Endodermal cell (in vitro differentiated cells): ENCODE measurements at places on chromosomes 5 and 9. TPM values are rescaled to one million over a fixed set of nuclear protein-coding genes. Genes with fewer than 3 reads are reported as not detected.

MPDZ gene
- total RNA-seq: 44.0 and 45.1 TPM in 2 replicates

CCL27 gene
- total RNA-seq: not detected in 2 replicates

TSSK1B gene
- 0.19 TPM in 1 of 3 replicates, not detected in the others for total RNA-seq

ADGRV1 gene
- 66.2 to 97.6 TPM (median 89.9 TPM) in 3 replicates for total RNA-seq

DAP gene
- 77.7 and 78.5 TPM in 2 replicates for total RNA-seq

IL13 gene
- not detected in 2 replicates for total RNA-seq

SEMA5A gene
- total RNA-seq: 30.5 and 46.8 TPM in 2 replicates

LIX1 gene
- total RNA-seq: 0.08 to 0.09 TPM in 2 of 3 replicates, not detected in the other

POU5F2 gene
- total RNA-seq: 0.43 and 0.84 TPM in 2 replicates

FOXD1 gene
- 0.29 to 17.1 TPM (median 0.61 TPM) in 3 replicates for total RNA-seq

BARHL1 gene
- not detected in 3 replicates for total RNA-seq

RLN1 gene
- total RNA-seq: 0.43 and 0.99 TPM in 2 replicates

GRCh38 chr5:15499528-15500324 is at the start of gene FBXL7:
TSS of gene FBXL7 (plus strand) at chr5:15500180.
- peak within 1 kb of the TSS; percentile 79 for H3K27ac ChIP-seq
- peak within 1 kb of the TSS; percentile 92 for H3K4me3 ChIP-seq

- H3K4me1 ChIP-seq: peaks cover 38% of the 10 kb centered on the region
- DNase-seq: no peak
- H3K4me3 ChIP-seq: no peak overlapping the region
- no peaks in the 10 kb centered on the region for H3K27me3 ChIP-seq
- H3K27ac ChIP-seq: peak overlapping the region; percentile 84
These were observed 88.7 kb upstream of the LRRTM2 start for GRCh38 chr5:138963763-138964371.

DNA sequence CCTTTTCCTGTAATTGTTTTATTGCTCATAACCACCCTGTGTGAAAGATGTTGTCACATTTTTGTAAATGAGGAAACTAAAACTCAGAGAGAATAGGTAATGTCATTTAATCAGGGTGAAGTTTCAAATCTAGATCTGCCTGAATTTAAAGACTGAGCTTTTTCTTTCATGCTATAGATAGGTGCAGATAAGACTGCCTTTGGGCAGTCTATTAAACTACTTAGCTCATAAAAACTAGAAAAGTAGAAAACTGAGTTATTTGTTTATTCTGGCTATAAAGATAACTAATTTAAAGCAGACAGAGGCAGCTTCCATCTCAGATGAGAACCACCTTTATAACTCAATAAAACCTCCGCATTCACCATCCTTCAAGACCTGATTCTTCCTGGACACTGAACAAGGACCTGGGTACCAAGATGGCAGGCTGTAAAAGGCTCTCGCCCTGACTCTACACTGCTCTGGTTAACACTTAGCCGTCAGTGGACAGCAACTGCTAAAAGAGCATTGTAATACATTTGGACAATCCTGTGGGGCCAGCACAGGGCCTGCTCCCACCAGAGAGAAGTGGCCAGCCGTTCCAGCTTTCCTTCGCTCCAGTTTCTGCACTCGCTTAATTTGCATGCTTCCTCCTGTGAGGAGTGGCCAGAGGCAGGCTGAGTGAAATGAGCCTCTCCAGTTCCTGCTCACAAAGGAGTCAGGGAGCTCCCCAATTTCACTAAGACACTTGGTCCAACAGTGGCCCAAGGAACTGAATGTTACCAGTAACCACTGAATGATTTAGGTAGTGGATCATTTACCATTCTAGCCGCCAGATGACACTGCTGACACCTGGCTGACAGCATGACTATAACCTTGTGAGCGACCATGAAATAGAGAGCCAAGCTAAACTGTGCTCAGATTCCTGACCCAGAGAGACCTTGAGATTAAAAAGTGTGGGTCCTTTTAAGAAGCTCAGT is 566.4 kb downstream of the EFNA5 start:
- peak; percentile 73 for DNase-seq
- no peak overlapping the region for H3K4me3 ChIP-seq
- no peaks in the 10 kb centered on the region for H3K27me3 ChIP-seq
- no peaks in the 10 kb centered on the region for H3K36me3 ChIP-seq

DNA sequence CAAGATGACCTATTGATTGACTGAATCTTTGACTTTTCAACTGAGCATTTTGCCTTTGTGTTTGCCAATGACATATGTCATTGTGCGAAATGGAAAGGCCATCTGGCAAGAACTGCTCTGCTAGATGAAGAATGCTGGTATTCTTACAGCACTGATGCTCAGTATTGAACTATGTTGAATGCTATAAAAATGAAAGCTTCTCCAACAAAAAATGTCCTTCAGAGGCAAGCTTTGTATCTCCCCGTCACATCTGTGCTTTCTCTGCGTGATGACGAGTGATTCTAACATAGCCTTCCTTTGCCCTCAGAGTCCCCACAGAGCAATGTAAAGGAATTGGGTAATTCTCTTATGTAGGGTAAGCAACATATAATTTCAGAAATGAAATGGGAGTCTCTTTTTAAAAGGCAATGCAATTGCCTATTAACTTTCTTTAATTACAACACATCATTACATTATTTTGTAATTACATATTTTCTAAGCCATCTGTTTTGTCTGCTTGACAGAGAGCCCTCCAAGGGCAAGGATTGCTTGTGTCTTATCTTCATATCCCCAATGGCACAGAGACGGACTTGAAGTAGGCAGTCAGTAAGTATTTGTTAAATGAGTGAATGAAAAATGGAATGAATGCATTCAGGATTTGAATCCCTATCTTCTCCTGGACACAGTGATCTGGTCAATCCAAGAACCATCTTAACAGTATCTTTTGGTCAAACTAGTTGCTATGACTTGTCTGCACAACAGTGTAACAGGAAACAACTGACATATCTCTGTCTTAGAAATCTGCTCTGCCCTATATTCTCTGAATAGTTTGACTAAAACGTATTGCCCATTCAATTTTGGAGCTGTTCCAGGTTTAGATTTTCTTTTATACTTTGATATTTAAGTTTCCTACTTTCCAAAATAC is 46.1 kb downstream of the ENC1 start:
- H3K27ac ChIP-seq: no peak overlapping the region
- H3K4me1 ChIP-seq: peaks cover 8% of the 10 kb centered on the region
- no peak for DNase-seq

DNA sequence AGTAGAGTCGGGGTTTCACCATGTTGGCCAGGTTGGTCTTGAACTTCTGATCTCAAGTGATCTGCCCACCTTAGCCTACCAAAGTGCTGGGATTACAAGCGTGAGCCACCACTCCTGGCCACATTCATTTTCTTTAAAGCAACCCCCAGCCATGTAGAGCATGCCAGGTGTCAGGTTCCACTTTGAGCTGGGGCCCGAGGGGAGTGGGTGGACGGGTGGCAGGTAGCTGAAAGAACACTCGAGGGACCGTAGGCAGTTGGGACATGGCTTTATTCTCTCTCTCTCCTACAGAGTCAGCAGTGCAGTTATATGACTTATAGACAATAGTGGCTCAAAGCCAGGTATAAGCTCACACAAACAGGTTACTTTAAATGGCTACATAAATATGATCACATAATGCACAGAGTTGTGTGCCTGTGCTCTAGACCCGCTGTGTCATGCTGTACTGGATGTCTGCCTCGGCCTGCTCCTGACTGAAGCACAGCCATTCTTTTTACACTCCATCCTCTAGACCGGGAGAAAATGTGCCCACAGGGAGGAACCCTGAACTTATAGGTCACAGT is 60.5 kb upstream of the FAM120A start:
- no peak overlapping the region for H3K4me3 ChIP-seq
- H3K27ac ChIP-seq: no peak overlapping the region
- H3K4me1 ChIP-seq: no peaks in the 10 kb centered on the region
- no peaks in the 10 kb centered on the region for H3K36me3 ChIP-seq
- no peak for DNase-seq

GRCh38 chr5:115611873-115612272 is 9.6 kb upstream of the TICAM2 start:
- H3K4me3 ChIP-seq: no peak overlapping the region
- no peak for DNase-seq
- H3K27me3 ChIP-seq: no peaks in the 10 kb centered on the region
- no peaks in the 10 kb centered on the region for H3K4me1 ChIP-seq

GRCh38 chr5:75663579-75664284 is 52.5 kb downstream of the ANKDD1B start:
- no peaks in the 10 kb centered on the region for H3K36me3 ChIP-seq
- no peak for DNase-seq
- no peaks in the 10 kb centered on the region for H3K27me3 ChIP-seq
- H3K4me3 ChIP-seq: no peak overlapping the region
- peaks cover 10% of the 10 kb centered on the region for H3K4me1 ChIP-seq

GRCh38 chr9:88741335-88741734 is 206.4 kb downstream of the NXNL2 start:
- H3K27ac ChIP-seq: no peak overlapping the region
- H3K36me3 ChIP-seq: no peaks in the 10 kb centered on the region
- peaks cover 15% of the 10 kb centered on the region for H3K4me1 ChIP-seq
- H3K4me3 ChIP-seq: no peak overlapping the region

- no peaks in the 10 kb centered on the region for H3K36me3 ChIP-seq
- DNase-seq: peak; percentile 75
- H3K27ac ChIP-seq: no peak within 1 kb of the TSS
- no peak within 1 kb of the TSS for H3K4me3 ChIP-seq
These were observed at the start of gene PCDHGA2 for GRCh38 chr5:141338538-141339306. TSS of gene PCDHGA2 (plus strand) at chr5:141338760.

DNA sequence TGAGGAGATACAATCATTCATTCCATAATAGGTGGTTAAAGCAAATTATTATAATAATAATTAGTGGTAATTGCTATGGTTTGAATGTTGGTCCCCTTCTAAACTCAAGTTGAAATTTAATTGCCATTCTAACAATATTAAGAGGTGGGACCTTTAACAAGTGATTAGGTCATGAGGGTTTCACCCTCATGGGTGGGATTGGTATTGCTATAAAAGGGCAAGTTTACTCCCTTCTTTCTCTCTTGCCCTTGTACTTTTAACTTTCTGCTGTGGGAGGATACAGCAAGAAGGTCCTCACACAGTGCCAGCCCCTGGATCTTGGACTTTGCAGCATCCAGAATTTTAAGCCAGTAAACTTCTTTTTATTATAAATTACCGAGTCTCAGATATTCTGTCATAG is 101.9 kb upstream of the PARP8 start:
- H3K27me3 ChIP-seq: no peaks in the 10 kb centered on the region
- no peaks in the 10 kb centered on the region for H3K4me1 ChIP-seq
- H3K27ac ChIP-seq: no peak overlapping the region
- H3K4me3 ChIP-seq: no peak overlapping the region
- no peak for DNase-seq
- H3K36me3 ChIP-seq: no peaks in the 10 kb centered on the region

GRCh38 chr5:43156388-43156787 is 35.6 kb upstream of the NIM1K start:
- no peak overlapping the region for H3K4me3 ChIP-seq
- no peak overlapping the region for H3K27ac ChIP-seq
- peaks cover 36% of the 10 kb centered on the region for H3K36me3 ChIP-seq
- no peaks in the 10 kb centered on the region for H3K27me3 ChIP-seq
- H3K4me1 ChIP-seq: peaks cover 2% of the 10 kb centered on the region
- DNase-seq: no peak

DNA sequence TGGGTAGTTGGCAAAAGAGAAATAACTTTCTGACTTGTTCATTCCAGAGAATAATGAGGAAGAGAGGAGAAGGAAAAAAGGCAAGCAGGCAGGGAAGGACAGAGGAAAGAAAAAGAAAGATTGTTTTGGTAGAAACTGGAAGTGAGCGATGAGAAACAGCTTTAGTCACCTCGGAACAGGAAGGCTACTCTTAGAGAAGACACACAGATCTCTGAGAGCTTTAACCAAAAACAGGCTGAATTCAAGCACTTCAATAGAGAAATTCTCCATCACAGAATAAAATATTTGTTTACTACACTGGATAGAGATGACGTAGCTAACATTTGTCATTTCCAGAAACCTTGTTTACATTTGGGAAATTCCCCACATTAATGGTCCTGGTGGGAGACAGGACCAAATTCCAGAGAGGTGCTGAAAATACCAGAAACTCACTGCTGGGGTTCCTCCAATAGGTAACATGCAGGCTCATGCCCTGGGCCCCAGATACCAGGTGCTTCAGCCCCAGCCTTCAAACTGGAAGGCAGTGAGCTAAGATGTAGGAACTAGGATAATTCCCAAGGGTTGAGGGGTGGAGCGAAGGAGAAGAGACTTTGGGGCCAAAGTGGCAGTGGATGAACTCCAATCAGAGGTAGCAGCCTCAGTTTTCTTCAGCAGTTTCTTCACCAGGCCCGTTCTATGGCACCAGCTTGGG is 227.7 kb upstream of the GRAMD2B start:
- H3K36me3 ChIP-seq: no peaks in the 10 kb centered on the region
- peaks cover 12% of the 10 kb centered on the region for H3K4me1 ChIP-seq
- H3K27ac ChIP-seq: no peak overlapping the region

DNA sequence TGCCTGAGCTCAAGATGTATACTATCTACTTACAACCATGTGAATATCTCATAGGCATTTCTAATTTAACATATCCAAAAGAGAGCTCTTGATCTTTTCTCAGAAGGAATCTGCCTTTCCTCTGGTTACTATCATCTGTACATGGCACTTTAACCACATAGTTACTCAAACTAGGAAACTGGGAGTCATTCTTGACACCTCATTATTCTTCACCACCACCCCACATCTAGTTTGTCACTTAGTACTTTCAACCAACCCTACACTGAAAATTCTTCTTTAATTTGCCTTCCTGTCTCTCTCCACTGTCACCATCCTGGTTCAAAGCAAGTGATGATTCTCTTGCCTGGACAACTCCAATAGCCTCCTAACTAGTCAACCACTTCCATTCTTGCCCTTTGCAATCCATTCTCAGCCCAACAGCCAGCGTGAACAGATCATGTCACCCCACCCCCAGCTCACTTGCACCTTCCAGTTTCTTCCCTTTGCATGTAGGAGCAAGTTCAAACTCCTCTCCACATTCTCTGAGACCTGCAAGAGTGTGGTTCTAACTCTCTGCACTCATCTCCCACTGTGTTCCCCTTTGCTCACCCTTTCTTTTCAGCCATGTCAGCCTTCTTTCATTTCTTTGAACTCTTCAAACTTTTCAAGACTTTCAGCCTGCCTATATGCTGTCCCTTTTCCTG is 17.3 kb upstream of the SMAD5 start:
- H3K4me3 ChIP-seq: no peak overlapping the region
- no peak overlapping the region for H3K27ac ChIP-seq
- peaks cover 4% of the 10 kb centered on the region for H3K4me1 ChIP-seq
- H3K36me3 ChIP-seq: no peaks in the 10 kb centered on the region

- H3K27ac ChIP-seq: no peak overlapping the region
- H3K4me1 ChIP-seq: peaks cover 7% of the 10 kb centered on the region
- no peak for DNase-seq
- H3K27me3 ChIP-seq: no peaks in the 10 kb centered on the region
These were observed 37.3 kb downstream of the TRIO start for GRCh38 chr5:14180437-14180836.

- no peaks in the 10 kb centered on the region for H3K4me1 ChIP-seq
- H3K4me3 ChIP-seq: no peak overlapping the region
- no peak overlapping the region for H3K27ac ChIP-seq
- no peaks in the 10 kb centered on the region for H3K27me3 ChIP-seq
- H3K36me3 ChIP-seq: no peaks in the 10 kb centered on the region
- no peak for DNase-seq
These were observed 151.4 kb downstream of the AUH start for GRCh38 chr9:91210318-91210717.
